ENCODE measurements at places on chromosomes 7 and 10. TPM values are rescaled to one million over a fixed set of nuclear protein-coding genes. Genes with fewer than 3 reads are reported as not detected.

MYH16 gene
- not detected for total RNA-seq

DNA sequence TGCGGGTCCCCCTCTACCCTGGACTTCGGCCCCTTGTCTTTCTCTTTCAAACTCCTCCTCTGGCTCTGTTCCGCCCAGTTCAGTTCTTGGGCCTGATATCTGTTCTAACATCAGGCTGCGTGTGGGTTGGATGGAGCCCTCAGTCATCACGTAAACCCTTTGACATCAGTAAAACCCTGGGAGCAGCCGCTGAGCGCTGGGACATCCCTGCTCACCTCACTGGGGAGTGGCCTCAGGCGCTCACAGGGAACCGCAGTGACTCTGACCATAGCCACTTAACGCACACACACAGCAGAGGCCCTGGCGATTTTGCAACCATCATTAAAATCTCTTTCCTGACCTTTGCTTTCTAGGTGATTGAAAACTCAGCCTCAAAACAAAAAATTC is 113.3 kb downstream of the CYTH3 start:
- no peak for DNase-seq

DNA sequence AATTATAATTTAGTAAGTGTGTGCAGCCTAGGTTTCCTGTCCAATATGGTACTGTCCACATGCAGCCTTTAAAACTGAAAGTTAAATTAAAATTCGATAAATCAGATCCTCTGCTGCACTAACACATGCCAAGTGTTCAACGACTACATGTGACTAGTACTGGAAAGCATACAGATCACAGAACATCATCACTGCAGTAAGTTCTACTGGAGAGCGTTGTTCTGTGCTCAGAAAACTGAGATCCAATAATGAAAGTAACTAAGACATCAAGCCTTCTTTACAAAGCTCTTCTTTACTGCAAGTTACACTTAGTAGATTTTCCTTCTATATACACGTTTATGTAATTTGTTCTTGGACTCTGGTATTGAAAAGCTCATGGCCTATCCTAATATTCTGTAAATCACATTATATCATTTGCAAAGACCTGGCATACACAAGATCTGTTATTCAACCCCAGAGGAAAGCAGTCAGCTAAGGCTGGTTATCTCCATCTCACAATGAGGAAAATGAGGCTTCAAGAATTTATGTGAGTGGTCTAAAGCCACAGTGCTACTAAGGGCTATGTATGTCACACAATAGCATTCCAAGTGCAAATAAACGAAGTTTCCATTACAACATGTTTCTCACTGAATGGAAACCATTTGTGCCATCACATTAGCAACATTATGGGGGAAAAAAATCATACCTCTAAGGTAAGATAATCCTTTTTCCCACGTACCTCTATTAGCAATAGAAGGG is 77.6 kb downstream of the VPS41 start:
- no peak for DNase-seq

ACSL5 gene
- 17.0 TPM for total RNA-seq

DNA sequence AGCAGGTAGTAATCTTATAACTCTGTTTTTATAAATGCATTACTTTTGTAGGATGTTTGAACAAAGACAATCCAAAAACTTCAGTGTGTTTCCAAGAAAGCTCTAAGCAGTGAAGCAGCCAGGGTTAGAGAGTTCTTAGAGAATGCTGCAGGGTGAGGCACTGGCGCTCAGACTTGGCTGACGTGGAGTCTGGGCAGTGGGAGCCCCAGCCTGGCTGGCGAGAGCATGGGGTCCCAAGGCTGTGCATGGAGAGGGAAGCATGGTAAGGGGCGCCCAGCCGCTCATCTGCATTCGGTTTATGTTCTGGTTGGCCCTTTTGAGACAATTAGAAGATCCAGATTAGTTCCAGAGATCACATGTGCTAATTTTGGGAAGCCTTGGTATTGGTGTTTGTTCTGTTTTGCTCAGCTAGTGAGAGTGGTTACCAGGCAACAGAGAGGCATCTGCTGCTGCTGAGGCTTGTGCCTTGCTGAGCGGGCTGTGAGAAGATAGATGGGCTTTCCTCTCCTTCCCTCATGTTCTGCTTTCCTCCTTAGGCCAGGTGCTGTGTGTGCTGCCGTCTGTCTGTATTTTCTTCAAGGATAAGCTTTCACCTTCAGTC is 10.3 kb downstream of the SUN1 start:
- DNase-seq = no peak

GRCh38 chr7:135447748-135448147 is 62.2 kb downstream of the CNOT4 start:
- no peak for DNase-seq

Data from thyroid gland (tissue), 4 donors.